ENCODE measurements at places on chromosomes 7 and 10. TPM values are rescaled to one million over a fixed set of nuclear protein-coding genes. Genes with fewer than 3 reads are reported as not detected.

- peaks cover 9% of the 10 kb centered on the region for H3K27me3 ChIP-seq
- H3K4me1 ChIP-seq = no peaks in the 10 kb centered on the region
- no peak for DNase-seq
- H3K4me3 ChIP-seq = no peak overlapping the region
- H3K36me3 ChIP-seq = no peaks in the 10 kb centered on the region
These were observed 98.7 kb downstream of the MICALL2 start for GRCh38 chr7:1360521-1360971.

DNA sequence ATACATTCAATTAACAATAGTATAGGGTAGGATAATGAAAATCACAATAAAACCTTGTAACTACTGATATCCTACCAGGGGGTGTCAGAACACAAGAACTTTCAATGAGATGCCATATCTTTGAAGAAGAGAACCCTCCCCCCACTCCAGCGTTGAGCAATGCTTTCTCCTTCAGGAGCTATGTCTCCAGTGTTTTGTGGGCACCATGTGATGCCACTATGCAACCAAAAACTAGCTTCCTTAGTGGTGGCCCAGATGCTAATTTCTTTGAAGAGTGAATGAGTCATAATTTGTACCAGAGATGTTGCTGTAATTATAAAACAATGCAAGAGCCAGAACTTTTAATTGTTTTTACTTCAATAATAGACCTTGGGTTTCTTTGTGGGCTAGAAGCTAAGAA, 76.0 kb upstream of the ADO start:
- no peak for DNase-seq
- H3K27ac ChIP-seq = no peak overlapping the region
- H3K36me3 ChIP-seq = no peaks in the 10 kb centered on the region
- no peak overlapping the region for H3K4me3 ChIP-seq

DNA sequence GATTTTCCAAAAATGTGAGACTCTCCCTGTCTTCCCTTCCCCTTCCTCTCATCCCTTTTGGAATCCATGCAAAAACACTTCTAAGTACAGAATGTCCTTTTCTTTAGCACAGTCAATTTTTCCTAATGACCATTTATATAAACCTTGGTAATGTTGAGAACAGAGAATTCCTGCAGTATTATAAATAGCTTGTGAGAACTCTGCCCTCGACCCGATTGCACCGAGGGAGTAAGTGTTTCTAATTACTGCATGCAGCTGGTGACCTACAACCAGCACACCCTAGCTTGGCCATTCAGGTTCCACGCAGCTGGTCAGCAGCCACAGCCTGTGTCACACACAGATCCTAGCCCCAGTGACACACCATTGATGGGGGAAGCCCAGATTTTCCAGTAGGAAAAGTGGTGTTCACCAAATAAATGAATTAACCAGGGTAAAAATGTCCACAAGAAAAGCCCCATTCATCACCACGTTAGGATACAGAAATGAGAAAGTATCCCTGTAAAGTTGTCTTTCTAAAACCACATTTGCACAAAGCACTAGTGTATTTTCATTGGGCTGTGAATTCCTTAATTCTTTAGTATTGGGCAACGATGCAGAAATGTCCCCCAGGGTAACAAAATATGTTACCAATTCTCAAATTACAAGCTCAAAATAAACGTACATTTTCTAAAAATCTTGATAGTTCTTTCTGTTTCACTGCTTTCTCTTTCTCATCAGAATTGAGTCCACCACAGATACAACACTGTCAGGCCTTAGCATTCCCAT, 499.0 kb upstream of the KLF6 start:
- no peaks in the 10 kb centered on the region for H3K36me3 ChIP-seq
- H3K27me3 ChIP-seq = no peaks in the 10 kb centered on the region
- peaks cover 81% of the 10 kb centered on the region for H3K4me1 ChIP-seq
- DNase-seq = no peak

DNA sequence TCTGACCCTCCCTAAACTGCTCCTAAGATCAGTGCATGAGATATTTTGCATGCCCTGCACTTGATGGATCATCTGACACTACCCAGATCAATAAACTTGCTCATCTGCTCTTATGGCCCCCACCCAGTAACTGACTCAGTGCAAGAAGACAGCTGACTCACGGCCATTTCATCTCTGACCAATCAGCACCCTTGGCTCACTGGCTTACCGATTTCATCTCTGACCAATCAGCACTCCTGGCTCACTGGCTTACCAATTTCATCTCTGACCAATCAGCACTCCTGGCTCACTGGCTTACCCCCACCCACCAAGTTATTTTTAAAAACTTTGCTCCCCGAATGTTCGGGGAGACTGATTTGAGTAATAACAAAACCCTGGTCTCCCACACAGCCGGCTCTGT, 37.2 kb upstream of the OPTN start:
- no peak overlapping the region for H3K4me3 ChIP-seq
- no peaks in the 10 kb centered on the region for H3K36me3 ChIP-seq
- peaks cover 50% of the 10 kb centered on the region for H3K27me3 ChIP-seq
- no peaks in the 10 kb centered on the region for H3K4me1 ChIP-seq
- no peak for DNase-seq
- H3K27ac ChIP-seq = no peak overlapping the region

GRCh38 chr7:69564454-69565417, 33.5 kb upstream of the AUTS2 start:
- peak overlapping the region; percentile 32 for H3K4me3 ChIP-seq
- H3K27me3 ChIP-seq = peaks cover 35% of the 10 kb centered on the region
- peak; percentile 86 for DNase-seq
- H3K4me1 ChIP-seq = peaks cover 32% of the 10 kb centered on the region
- peak overlapping the region; percentile 87 for H3K27ac ChIP-seq

DNA sequence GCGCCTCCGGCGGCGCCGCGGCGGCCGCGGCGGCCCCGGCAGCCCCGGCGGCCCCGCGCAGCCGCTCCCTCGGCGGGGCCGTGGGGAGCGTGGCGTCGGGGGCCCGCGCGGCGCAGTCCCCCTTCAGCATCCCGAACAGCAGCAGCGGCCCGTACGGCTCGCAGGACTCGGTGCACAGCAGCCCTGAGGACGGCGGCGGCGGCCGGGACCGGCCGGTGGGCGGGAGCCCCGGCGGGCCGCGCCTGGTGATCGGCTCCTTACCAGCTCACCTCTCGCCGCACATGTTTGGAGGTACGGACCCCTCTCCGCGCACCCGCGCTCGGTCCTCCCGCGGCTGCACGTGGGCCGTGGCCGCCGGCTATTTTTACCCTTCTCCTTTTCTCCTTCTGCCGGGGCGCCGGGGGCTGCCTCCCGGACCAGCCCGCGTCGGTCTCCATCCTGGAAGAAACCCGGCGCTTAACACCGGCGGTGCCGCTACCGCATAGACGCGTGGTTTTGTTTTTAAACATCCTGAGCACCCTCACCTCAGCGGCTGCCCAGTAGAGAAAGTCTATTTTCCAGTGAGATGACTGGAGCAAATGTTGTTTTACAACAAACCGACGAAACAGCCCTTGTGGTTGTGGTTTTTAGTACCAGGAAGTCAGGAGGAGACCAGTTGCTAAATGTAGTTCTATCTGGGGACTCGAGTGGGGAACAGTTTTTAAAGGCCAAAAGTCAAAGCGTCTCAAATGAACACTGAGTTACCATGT, 1.3 kb downstream of the ZNRF2 start:
- peak overlapping the region; percentile 93 for H3K27ac ChIP-seq
- H3K36me3 ChIP-seq = no peaks in the 10 kb centered on the region
- no peaks in the 10 kb centered on the region for H3K27me3 ChIP-seq

DNA sequence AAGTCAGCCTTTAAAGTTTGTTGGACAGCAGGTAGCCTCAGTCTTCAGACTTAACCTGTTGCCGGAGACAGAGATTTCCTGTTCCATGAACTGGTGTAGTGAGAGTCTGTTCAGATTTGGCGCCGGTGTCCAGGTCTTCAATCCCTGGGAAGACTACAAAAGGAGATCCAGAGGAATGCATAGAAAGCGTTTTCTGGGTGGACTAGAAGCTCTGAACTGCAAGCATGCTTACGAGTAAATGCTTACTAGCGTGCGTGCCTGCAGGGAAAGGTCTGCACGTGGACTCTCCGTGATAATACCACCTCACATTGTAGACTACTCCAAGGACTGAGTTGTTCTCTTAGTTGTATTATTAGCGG, 878 bp downstream of the GLRX3 start:
- DNase-seq = no peak
- peaks cover 37% of the 10 kb centered on the region for H3K4me1 ChIP-seq
- H3K27me3 ChIP-seq = no peaks in the 10 kb centered on the region
- peak overlapping the region; percentile 79 for H3K27ac ChIP-seq

- H3K4me3 ChIP-seq = no peak overlapping the region
- H3K27ac ChIP-seq = no peak overlapping the region
- H3K4me1 ChIP-seq = no peaks in the 10 kb centered on the region
- peaks cover 14% of the 10 kb centered on the region for H3K36me3 ChIP-seq
- DNase-seq = no peak
These were observed 27.7 kb downstream of the PSPH start for GRCh38 chr7:56023500-56023899.

- no peak for DNase-seq
- H3K27ac ChIP-seq = peak overlapping the region; percentile 21
- H3K36me3 ChIP-seq = peaks cover 8% of the 10 kb centered on the region
- peaks cover 17% of the 10 kb centered on the region for H3K4me1 ChIP-seq
- H3K4me3 ChIP-seq = peak overlapping the region; percentile 87
These were observed 572 bp downstream of the AGK start for GRCh38 chr7:141551782-141552181.

DNA sequence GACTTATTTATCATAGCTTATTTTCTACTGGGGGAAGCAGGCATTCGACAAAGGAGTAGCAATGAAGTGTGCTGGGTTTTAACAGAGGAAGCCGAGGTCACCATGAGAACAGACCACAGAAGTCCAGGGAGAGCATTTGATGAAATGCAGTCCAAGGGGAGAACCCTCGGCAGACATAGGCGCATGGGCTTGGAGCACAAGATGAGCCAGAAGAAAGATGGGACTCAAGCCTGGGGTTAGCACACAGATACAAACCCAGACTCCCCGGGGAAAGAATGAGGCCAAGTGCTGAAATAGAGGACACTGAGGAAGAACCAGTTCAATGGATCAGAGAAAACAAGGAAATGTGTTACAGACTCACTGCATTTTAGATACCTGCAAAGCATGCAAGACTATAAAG, 209.5 kb downstream of the FAM107B start:
- peaks cover 28% of the 10 kb centered on the region for H3K36me3 ChIP-seq
- peaks cover 8% of the 10 kb centered on the region for H3K4me1 ChIP-seq
- DNase-seq = no peak

DNA sequence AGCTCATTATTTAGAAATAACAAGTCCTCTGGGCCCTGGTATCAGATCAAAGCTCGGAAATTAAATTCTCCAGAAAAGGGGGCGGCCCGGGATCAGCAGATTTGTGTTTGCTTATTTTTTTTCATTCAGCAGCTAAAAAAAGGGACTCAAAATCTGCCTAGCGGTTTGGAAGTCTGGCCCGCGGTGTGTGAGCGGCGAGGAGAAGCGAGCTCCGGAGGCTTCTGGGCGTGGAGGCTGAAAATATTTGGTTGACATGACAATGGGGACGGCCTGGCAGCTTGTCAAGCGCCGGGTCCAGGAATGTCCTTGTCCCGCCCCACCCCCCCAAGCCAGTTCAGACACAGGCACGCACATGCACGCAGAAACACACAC, 43.4 kb downstream of the FOXL3 start:
- DNase-seq = no peak
- peaks cover 11% of the 10 kb centered on the region for H3K27me3 ChIP-seq
- peaks cover 4% of the 10 kb centered on the region for H3K4me1 ChIP-seq
- no peaks in the 10 kb centered on the region for H3K36me3 ChIP-seq
- H3K27ac ChIP-seq = peak overlapping the region; percentile 62

DNA sequence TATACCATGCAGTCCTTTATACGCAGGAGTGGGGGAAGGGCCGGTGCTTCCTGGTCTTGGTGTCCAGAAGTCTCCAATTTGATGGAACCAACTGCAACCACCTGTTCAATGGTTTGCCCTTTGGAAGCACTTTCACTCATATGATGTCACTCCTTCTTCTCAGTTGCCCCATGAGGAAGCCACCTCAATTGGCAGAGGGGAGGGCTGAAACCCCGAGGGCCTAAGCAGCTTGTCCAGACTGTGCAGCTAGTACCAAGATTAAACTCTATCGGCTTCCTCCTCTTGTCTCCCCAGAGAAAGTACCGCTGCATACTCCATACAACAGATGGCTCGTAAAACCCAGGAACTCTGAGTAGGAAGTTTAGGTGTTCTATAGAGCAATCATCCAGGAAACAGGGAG, 789.4 kb downstream of the TYW1 start:
- no peak overlapping the region for H3K27ac ChIP-seq
- DNase-seq = no peak
- no peaks in the 10 kb centered on the region for H3K27me3 ChIP-seq
- H3K4me1 ChIP-seq = no peaks in the 10 kb centered on the region
- no peak overlapping the region for H3K4me3 ChIP-seq
- no peaks in the 10 kb centered on the region for H3K36me3 ChIP-seq

DNA sequence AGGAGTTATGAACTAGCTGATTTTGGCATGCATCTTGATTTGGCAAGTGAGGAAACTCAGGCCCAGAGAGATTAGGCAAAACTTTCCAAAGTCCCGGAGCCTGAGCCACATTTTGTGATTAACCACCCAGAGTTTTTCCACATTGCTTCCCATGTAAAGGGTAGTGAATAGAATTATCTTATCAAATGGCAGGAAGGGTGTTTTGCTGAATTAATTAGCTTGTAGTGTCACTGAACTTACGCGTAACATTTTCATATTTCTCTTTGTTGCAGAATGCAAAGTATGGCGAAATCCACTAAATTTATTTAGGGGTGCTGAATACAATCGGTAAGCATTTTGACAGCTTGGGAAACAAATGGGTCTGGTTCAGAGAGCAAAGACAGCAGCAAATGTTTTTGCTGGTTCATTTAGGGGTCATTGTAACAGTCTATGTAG, 176.2 kb downstream of the ST7 start:
- H3K36me3 ChIP-seq = peaks cover 27% of the 10 kb centered on the region
- DNase-seq = no peak
- no peak overlapping the region for H3K27ac ChIP-seq
- H3K27me3 ChIP-seq = no peaks in the 10 kb centered on the region
- H3K4me1 ChIP-seq = peaks cover 55% of the 10 kb centered on the region

DNA sequence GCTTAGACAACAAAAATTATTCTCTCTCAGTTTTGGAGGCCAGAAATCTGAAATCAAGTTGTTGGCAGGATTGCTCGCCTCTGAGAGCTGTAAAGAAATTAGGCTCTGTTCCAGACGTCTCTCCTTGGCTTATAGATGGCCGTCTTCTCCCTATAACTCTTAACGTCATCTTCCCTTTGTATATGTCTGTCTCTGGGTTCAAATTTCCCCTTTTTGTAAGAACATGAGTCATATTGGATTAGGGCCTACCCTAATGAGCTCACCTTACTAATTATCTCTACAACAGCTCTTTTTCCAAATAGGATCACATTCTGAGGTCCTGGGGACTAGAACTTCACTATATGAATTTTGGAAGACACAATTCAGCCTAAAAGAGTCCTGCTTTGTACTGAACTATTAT, 22.4 kb downstream of the GALNTL5 start:
- no peak overlapping the region for H3K4me3 ChIP-seq
- H3K27ac ChIP-seq = no peak overlapping the region
- no peak for DNase-seq
- H3K36me3 ChIP-seq = no peaks in the 10 kb centered on the region
- peaks cover 48% of the 10 kb centered on the region for H3K27me3 ChIP-seq
- H3K4me1 ChIP-seq = no peaks in the 10 kb centered on the region

GRCh38 chr10:125868372-125868975, 12.6 kb downstream of the DHX32 start:
- H3K27ac ChIP-seq = no peak overlapping the region
- H3K4me3 ChIP-seq = no peak overlapping the region
- no peaks in the 10 kb centered on the region for H3K4me1 ChIP-seq
- no peaks in the 10 kb centered on the region for H3K27me3 ChIP-seq
- H3K36me3 ChIP-seq = peaks cover 14% of the 10 kb centered on the region

SEMA3E gene
- 1.6 TPM for total RNA-seq

EIF4EBP2 gene
- 40.4 TPM for total RNA-seq
